ENCODE measurements at places on chromosomes 7 and 10.

GRCh38 chr10:58282615-58283014, 13.7 kb downstream of the CISD1 start:
- peak; percentile 77 for DNase-seq

- DNase-seq, result no peak
Observed at GRCh38 chr7:130095812-130096211, 25.5 kb downstream of the KLHDC10 start.

DNA sequence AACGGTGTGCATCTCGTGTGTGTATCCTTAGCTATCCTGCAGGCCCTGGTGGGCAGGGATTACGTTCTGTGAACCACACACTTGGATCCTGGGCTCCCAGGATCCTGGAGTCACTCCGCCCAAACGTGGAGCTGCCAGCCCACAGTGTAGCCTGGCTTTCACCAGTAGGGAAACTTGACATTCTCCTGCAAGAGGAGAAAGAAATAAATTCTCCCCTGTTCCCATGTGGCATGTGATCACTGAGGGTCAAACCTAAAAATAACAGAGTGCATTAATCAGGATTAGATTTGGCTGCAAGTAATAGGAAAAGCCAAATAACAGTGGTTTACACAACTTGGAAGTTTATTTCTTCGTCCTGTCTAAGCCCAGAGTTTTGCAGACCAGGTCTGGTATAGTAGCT, 32.3 kb downstream of the PALD1 start:
- DNase-seq, result no peak

DNA sequence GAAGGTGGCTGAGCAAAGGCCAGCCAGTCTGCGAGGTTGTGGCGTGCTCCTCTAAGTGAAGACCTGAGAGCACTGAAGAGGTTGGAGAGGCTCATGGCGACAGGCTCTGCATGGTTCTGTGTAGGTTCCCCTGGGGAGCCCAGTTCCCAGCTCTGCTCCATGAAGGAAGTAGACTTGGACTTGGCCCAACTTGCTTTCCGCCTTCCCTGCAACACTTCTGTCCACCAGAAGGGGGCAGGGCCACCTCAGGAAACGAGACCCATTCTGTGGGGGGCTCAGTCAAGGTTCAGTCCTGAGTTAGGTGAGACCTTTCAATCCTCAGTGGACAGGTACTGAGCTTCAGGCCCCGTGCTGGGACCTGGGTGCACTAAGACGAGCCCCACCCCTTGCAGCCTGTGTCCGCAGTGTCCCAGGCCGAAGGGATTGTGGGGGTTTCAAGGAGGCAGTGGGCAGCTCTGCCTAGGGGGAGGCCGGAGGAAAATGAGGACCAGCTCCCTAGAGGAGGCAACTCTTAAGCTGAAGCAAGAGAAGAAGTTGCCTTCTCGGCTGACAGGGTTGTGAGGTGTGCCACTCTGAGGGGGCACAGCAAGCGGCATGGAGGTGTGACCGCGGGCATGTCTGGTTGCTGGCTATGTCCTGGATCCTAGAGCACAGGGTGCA, 15.0 kb upstream of the PCBD1 start:
- DNase-seq, result peak; percentile 63

- no peak for DNase-seq
Observed at GRCh38 chr7:7769710-7770627, 51.6 kb upstream of the RPA3 start.

DNA sequence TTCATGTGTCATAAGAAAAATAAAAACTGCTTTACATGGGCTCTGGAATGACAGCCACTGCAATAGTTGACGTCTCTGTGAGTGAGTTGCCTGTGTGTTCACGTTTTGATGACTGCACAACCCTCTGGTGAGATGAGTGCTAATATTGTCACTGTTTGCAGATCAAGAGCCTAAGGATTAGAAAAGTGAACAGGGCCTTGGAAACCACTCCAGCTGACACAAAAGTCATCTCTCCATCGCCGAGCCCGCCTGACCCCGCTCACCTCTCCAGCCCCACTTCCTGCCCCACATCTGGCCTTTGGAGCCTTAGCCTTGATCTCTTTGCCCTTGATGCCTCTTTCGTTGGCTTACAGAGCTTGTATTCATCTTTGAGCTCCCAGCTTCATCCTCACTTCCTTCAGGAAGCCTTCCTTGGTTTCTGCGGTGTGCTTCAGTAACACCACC, 351.7 kb downstream of the TCERG1L start:
- DNase-seq, result no peak

- DNase-seq, result peak; percentile 49
Observed at GRCh38 chr7:12637819-12638592, 49.4 kb upstream of the ARL4A start.

Data from suppressor macrophage (primary cell).